GM19239 (cell line): ENCODE measurements at places on chromosomes 3 and 15.

- no peak for DNase-seq
Measured at GRCh38 chr3:174346141-174346540, 513.0 kb upstream of the NAALADL2 start.

- DNase-seq = no peak
Measured at GRCh38 chr3:117400303-117400702, 690.7 kb downstream of the TUSC7 start.

GRCh38 chr3:89912031-89912430 is 804.6 kb downstream of the EPHA3 start:
- no peak for DNase-seq

DNA sequence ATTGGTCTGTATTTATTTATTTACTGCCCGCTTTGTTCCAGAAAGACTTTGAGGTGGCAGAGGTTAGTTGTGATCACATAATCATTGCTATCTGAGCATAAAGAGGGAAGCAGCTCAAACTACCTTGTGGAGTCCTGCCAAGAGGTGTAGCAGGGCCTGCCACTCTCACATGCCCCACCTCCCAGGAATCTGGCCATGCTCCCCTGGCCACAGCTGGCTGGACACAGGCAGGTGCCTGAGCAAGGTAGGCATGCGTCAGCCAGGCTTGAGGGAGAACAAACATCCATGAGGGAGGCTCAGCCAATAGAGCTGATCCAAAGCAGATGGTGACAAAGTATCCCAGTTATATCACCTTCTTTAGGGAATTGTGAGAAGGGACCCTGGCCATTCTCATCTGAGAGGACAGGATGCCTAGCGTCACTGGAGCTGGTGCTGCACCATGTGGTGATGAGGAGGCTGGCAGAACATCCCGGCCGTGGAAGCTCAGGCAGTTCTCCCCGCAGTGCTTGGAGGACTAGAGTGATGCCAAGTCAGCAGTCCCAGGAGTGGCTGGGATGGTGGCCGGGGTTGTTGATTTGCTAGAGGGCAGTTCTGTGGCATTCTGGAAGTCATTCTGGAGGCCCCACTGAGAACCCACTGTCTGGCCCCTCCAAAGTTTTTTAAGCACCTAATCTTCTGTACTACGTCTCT is 6.8 kb upstream of the POLG start:
- DNase-seq = no peak

GRCh38 chr3:41845826-41846225 is 116.1 kb downstream of the ULK4 start:
- DNase-seq = no peak

GRCh38 chr3:23797491-23797890 is 8.3 kb upstream of the UBE2E1 start:
- DNase-seq = no peak
